ENCODE measurements at places on chromosomes 16 and 17.
A peak's percentile ranks its signal among the peaks of the same experiment; 100 is the strongest.

- H3K4me3 ChIP-seq = no peak overlapping the region
- peaks cover 40% of the 10 kb centered on the region for H3K4me1 ChIP-seq
- no peaks in the 10 kb centered on the region for H3K27me3 ChIP-seq
- no peaks in the 10 kb centered on the region for H3K36me3 ChIP-seq
- H3K27ac ChIP-seq = no peak overlapping the region
- no peak for DNase-seq
Observed at GRCh38 chr17:50275279-50275678, 1.0 kb downstream of the TMEM92 start.

- H3K36me3 ChIP-seq = no peaks in the 10 kb centered on the region
- no peak for DNase-seq
- H3K4me3 ChIP-seq = no peak overlapping the region
Observed at GRCh38 chr16:85437166-85438052, 175.7 kb upstream of the GSE1 start.

- H3K4me3 ChIP-seq = no peak overlapping the region
- H3K27me3 ChIP-seq = no peaks in the 10 kb centered on the region
- DNase-seq = no peak
- H3K27ac ChIP-seq = peak overlapping the region; percentile 62
Observed at GRCh38 chr16:75108792-75109731, 7.5 kb downstream of the LDHD start.

- no peaks in the 10 kb centered on the region for H3K4me1 ChIP-seq
- no peak for DNase-seq
- no peak overlapping the region for H3K27ac ChIP-seq
- no peak overlapping the region for H3K4me3 ChIP-seq
- no peaks in the 10 kb centered on the region for H3K36me3 ChIP-seq
- no peaks in the 10 kb centered on the region for H3K27me3 ChIP-seq
Observed at GRCh38 chr16:3964686-3965290, 84.3 kb upstream of the CREBBP start.

GRCh38 chr17:74742153-74742515, 5.1 kb downstream of the RAB37 start:
- DNase-seq = no peak
- H3K27ac ChIP-seq = no peak overlapping the region
- peaks cover 22% of the 10 kb centered on the region for H3K27me3 ChIP-seq

- H3K4me1 ChIP-seq = no peaks in the 10 kb centered on the region
- H3K27ac ChIP-seq = no peak overlapping the region
- no peaks in the 10 kb centered on the region for H3K27me3 ChIP-seq
Observed at GRCh38 chr16:1317479-1318267, 8.2 kb downstream of the UBE2I start.

DNA sequence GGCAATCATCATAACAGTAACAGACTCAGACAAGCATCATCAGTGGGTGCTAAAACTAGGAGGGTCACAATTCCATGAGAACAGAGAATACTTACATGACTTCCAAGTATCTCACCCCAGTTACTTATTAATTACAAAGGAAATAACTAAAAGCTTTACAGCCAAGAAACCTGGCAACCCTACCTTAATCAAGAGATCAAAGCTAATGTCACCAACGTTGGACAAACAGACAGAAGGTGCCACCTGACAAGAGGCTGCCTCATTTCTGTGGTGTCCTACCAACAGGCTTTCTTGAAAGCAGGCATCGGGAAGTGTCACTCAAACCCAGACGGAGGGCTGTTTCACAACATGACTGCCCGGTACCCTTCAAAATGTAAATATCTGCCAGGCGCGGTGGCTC, 84.6 kb downstream of the RMI2 start:
- H3K36me3 ChIP-seq = no peaks in the 10 kb centered on the region
- no peaks in the 10 kb centered on the region for H3K4me1 ChIP-seq
- no peak for DNase-seq
- no peak overlapping the region for H3K4me3 ChIP-seq
- no peaks in the 10 kb centered on the region for H3K27me3 ChIP-seq

DNA sequence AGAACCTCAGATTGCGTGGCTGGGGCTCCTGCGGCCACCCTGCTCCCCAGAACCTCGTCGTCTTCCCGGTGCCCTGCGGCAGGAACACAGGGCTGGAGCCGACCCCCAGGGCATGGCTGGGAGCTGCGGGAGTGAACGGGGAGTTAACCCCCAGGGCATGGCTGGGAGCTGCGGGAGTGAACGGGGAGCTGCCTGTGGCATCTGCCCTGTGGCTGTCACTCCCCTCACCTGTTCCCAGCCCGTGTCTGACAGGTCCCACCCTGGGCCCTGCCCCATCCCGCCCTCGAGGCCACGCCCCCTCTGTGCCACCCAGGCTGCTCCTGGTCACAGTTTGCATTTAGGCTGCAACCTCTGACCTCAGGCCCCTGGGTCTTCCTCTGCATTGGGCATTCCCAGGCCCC, 39.4 kb upstream of the ACSF3 start:
- H3K27ac ChIP-seq = no peak overlapping the region
- DNase-seq = no peak
- H3K4me3 ChIP-seq = no peak overlapping the region
- H3K27me3 ChIP-seq = peaks cover 14% of the 10 kb centered on the region
- H3K4me1 ChIP-seq = no peaks in the 10 kb centered on the region
- no peaks in the 10 kb centered on the region for H3K36me3 ChIP-seq

GRCh38 chr17:19386051-19386929, 700 bp downstream of the MFAP4 start:
- H3K4me1 ChIP-seq = peaks cover 58% of the 10 kb centered on the region
- peaks cover 12% of the 10 kb centered on the region for H3K36me3 ChIP-seq
- H3K27me3 ChIP-seq = no peaks in the 10 kb centered on the region
- H3K4me3 ChIP-seq = peak overlapping the region; percentile 55

All from SK-N-SH (cell line).